ENCODE measurements at places on chromosomes 11 and 22.

- no peak for DNase-seq
Measured at GRCh38 chr11:11081288-11081687, 223.4 kb upstream of the ZBED5 start.

- DNase-seq = no peak
Measured at GRCh38 chr11:113632981-113633380, 73.1 kb downstream of the TMPRSS5 start.

- DNase-seq = peak; percentile 81
Measured at GRCh38 chr11:44577231-44577830, 11.9 kb downstream of the CD82 start.

DNA sequence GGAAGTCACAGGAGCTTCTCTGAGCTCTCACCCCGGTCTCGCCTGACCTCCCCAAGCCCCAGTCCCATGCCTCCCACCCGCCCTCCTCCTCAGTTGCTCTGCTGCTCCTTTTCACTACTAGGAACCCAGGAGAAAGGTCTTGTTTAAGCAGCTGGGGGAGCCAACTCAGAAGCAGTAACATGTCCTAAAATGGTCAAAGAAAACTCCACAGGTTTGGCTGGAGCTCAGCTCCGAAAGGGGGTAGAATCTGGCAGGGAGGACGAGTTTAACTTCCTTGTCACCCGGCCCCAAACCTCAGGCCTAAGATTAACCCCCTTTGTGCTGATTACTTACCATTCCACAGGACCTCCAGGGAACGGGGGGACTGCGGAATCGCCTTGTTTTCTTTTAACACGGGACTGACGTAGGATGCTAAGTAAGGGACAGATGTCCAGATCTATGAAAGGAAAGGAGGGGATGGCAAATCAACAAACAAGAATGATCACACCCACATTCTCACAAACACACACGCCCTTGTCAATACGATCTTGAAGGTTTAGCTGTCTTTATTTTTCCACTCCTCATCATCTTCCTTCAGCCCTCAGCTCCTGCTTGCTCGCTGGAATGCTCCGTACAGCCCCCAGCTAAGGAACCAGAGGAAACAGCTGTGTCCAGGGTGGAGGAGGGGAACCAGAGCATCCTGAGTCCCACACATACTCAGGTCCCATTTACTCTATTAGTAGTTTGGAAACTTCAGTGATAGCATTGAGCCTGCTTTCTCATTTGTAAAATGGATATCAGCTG lies 13.5 kb downstream of the PCSK7 start:
- DNase-seq = no peak

- DNase-seq = no peak
Measured at GRCh38 chr11:18727479-18728236, 1.7 kb upstream of the IGSF22 start.

DNA sequence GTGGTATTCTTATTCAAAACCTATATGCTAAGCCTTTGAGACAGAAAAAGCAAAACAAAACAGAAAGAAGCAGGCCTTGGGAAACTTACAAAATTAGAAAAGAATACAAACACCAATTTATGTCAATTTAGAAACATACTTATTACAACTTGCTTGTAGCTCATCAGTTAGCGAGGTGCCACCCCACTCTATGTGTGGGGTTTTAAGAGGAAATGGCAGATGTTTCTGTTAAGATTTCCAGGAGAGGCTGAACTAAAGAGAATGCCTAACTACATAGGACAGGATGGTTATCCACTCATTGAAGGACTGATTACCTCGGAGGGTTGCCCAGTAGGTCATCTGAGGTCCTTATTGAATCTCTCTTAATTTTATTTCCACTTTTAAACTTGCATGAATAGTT lies 302.0 kb downstream of the ETS1 start:
- DNase-seq = no peak

- peak; percentile 100 for DNase-seq
Measured at GRCh38 chr22:29821291-29822016, 16.6 kb downstream of the ASCC2 start.

GRCh38 chr11:57713835-57714234 lies 1.4 kb downstream of the TMX2 start:
- DNase-seq = no peak

- no peak for DNase-seq
Measured at GRCh38 chr11:1908618-1909017, 10.9 kb upstream of the TNNT3 start.

- DNase-seq = no peak
Measured at GRCh38 chr22:50518606-50519005, 6.8 kb downstream of the SCO2 start.

DNA sequence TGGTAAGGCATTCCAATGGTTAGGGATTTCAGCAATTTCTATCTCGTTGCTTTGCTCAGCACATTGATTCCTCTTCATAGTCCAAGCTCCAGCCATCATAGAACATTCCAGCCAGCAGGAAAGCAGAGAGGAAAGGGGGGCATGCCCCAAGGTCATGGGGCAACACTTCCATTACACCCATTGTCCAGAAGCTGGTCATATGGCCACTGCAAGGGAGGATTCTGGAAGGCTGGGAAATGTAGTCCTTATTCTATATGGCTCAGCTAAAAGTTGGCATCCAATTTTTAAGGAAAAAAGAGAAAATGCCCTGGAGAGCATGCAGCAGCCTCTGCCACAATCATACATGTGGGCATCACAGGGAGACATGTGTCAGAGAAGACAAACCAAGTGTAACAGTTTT lies 47.1 kb upstream of the RCN1 start:
- DNase-seq = no peak

DNA sequence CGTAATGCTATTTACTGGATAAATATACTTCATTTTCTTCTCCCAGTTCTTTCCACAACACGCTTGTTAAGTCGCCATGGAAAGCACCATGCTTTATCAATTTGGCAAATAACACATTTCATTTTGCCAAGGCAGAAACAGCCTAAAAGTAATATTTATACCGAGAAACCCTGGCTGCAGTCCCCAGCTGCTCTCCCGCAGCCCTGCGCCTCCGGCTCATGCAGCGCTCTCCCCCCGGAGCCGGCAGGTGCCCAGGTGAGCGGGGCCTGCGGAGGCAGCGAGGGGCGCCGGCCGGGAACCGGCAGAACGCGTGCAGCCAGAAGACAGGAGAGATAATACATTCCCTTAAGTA lies 681 bp upstream of the ARHGEF12 start:
- no peak for DNase-seq

GRCh38 chr22:24035296-24035695 lies 24.2 kb downstream of the CABIN1 start:
- no peak for DNase-seq

GRCh38 chr22:28899199-28899853 lies 16.0 kb downstream of the ZNRF3 start:
- peak; percentile 68 for DNase-seq

DNA sequence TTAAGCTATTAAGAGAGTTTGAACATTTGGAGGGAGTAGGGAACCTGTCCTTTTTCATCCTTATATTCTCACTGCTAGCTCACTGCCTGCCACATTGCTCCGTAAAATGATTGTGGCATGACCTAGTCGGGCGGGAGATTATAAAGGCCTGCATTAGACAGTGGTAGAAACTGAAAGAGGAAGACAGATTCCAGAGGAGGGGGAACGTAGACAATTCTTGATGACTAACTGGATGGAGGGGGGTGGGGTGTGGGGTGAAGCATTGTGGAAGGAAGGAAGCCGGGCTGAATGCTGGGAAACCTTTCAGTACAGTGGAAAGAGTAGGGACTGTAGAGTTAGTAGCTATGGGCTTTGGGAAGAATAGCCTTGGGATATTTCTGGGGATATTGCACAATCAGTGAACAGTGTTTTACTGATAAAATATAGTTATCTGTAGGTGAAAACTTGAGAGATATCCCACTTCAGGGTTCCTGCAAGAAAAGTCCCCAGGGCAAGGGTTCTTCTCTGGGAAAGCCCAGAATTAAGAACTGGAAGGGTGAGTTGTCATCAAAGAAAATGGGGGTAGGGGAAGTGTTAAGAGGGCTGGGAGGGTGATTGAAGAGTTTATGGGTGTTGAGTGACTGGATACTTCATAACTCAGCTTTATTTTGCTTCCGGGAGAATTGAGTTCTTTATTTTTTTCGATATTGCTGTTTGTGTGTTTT lies 2.1 kb downstream of the MED15 start:
- peak; percentile 88 for DNase-seq

- no peak for DNase-seq
Measured at GRCh38 chr11:67262731-67263675, 3.3 kb upstream of the GRK2 start.

GRCh38 chr11:68037411-68038225 lies 1.2 kb upstream of the TCIRG1 start:
- DNase-seq = no peak

DNA sequence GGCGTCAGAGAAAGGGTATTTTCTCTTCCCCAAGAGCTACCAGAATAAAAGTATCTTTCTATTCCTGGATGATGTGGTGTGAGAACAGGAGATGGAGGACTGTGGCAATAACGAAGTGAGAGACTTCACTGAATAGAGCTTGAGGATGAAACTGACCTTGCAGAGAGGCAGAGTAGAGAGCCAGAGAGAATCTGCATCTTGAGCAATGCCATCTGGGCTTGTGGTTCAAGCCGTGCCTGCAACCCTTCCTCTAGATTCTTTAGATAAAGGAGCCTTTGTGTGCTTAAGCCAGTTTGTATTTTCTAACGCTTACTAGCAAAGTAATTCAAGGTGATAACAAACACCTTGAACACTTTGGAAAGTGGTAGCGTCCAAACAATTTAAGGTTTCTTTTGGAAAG lies 2.2 kb downstream of the ME3 start:
- DNase-seq = no peak

DNA sequence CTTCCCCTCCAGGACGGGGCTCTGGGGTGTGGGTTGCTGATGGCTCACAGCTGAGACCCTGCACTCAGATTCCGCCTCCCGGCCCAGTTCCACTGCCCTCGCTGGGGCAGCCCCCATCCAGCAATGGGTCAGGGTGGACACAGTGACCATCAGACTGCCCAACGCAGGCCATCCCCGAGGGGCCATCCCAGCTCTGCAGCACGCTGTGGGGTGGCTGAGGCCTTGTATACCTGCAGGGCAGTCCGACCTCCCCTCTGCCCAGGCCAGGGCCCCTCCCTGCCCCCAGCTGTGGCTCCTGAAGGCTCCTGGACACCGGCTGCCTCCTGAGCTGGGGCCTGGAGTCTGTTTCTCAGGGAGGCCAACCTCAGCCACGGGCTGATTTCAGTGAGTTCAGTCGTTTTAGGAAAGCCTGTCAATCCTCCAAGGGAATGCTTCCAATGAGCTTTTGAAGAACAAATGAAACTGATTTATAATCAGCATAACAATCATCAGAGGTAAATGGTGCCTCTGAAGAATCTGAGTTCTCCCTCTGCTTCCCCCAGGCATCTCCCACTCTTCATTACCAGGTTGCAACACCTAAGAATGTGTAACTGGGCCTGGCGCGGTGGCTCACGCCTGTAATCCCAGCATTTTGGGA lies 95.1 kb downstream of the CELSR1 start:
- DNase-seq = no peak

GRCh38 chr11:67364169-67364568 lies 9.2 kb downstream of the CLCF1 start:
- no peak for DNase-seq

- peak; percentile 6 for DNase-seq
Measured at GRCh38 chr11:120643284-120643683, 131.7 kb downstream of the GRIK4 start.

DNA sequence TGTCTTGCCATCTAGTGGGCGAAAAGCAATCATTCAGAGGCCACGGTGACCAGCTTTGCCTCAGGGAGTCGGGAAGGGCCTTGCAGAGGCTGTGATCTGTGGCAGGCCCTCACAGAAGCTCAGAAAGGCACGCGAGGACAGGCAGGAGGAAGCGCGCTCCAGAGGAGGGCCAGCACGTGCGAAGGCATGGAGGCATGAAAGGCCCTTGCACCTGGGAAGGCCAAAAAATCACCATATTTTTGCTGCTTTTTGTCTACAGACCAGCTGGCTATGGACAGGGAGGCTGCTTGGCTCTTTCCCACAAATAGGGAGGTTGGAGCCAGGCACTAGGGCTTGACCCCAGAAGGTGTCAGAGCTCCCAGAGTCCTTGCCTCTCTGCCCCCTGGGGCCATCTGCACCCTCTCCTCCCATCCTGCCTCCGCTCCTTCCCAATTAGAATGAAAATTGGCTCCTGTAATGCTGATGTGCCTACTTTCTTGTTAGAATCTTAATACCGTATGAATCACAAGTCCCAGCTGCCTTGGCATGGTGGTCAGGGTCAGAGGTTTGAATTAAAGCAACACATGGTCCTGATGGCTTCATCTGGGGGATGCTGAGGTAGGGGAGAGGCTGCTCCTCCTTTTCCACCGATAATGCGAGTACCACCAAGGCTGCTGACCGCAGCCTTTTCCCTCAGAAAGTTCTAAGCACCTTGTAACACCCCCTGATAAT lies 69.1 kb downstream of the FEZ1 start:
- no peak for DNase-seq

DNA sequence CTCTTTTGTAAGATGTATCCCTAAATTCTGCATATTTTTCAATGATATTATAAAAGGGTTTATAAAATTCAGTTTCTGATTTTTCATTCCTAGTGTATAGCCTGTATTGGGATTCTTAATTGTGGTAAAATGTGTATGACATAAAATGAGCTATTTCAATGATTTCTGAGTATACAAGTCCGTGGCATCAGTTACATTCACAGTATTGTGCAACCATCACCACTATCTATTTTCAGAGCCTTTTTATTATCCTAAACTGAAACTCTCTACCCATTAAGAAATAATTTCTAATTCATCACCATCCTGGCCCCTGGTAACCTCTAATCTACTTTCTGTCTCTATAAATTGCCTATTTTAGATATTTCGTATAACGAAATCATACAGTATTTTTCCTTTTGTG lies 39.8 kb downstream of the EIF3F start:
- no peak for DNase-seq

DNA sequence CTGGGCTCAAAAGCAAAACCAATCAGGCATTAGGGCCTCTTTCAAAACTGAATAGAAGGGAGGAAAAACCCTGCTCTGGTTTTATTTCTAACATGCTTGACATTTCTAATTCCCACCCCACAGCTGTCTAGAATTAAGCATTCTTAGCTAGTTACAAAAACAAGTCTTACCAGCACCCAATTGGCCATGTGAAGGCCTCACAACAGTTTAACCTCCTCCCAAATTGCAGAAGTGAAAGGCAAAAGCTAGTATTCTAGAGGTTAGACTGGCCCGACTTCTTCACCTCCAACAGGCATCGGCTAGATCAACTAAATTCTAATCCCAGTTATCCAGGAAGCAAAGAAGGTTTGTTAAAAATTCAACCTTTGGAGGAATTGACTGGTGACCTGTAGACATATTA lies 6.5 kb downstream of the SF1 start:
- DNase-seq = no peak

DNA sequence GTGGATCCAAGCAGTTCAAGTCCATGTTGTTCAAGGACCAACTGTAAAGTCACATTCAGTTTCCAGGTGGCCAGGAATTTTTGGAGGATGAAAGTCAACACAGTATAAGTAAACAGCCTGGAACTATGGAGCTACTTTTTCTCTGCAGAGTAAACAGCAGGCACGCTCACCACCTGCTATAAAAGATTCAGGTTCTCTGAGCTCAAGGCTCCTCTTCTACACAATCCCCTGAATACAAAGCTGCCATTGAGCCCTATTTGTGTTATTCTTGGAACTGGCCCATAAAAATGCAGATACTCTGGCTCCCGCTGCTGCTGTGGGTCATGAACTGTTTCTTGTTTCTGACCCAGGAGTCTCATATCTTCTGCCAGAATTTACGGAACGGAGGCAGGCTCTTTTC lies 56.9 kb upstream of the PRR5 start:
- no peak for DNase-seq

GRCh38 chr22:46084943-46085827 lies 65.1 kb upstream of the PPARA start:
- peak; percentile 76 for DNase-seq

All from foreskin keratinocyte (primary cell).